ENCODE measurements at places on chromosomes 3 and 15.

DNA sequence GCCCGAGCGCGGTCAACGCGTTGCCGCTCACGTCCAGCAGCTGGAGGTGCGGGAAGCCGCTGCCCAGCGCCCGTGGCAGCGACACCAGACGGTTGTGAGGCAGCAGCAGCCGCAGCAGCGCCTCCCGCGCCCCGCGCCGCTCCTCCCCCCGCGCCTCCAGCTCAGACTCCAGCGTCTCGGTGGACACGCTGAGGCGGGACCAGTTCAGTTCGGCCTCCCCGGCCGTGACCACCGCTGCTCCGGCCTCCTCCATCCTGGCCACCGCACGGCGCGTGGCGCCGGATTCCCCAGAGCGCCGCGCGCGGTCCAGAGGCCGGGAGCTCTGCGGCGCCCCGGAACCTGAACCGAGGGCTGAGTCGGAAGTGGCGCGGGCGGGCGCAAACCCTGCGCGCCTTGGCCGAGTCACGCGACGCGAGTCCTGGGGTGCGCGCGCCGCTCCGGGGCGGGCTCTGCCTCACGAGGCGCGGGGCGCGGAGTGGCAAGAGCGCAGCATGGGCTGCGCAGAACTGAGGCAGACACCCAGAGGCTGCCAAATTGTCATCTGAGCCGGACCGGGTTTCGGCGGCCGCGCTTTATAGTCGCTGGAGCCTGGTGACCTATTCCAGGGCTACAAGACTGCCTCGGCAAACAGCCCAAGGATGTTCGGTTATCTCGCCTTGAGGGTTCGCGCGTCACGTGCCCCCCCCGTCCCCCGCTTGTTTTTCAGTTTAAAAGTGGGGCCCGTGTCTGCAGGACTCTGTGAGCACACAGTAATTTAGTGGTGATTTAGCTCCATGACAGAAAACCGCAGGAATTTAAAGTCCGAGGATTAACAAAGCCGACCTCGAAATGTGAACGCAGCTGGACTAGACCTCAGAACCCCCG, at the start of gene LRRC58:
Gene LRRC58 (minus strand): TSS at position 364 of the 864 bp plus-strand sequence. CDS start 111 bp downstream, at position 253.
- peak; percentile 88 for DNase-seq

DNA sequence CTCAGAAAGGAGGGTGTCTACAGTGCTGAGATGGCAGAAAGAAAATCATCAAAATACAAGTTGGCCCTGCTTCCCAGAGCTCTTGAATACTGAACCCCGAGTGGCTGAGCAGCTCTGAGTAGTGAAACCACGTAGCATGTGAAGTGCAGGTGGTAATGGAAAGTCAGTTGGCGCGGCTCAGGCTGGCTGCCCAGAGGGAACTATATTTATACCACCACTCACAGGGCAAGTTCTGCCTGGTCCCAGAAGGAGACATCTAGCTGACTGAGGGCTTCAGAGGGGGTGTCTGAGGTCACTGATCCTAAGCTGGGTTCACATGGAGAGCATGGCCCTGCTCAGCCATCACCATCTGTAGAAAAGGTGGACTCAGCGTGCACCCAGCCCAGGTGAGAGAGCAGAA, 129.6 kb upstream of the AGBL1 start:
- no peak for DNase-seq

DNA sequence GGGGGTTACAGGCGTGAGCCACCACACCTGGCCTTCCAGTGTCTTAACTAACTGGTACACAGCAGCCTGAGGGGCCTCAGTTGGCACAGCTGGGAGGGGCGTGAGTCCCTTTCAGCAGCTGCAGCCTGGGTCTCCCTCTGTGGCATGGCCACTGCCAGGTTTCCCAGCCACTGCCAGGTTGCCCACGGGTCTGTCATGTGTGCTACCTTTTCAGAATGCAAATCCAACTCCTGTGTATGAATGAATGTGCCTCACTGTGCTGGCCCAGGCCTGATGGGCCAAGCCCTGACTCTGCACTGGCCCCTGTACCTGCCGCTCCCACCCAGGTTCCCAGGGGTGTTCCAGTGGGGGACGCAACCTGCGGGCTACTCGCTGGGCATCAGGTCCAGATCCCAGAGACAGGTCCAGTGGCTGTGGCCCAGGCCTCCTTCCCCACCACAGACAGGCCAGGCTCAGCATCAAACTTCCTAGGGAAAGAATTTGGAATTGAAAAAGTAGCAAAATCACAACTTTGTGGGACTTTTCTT, 26.0 kb downstream of the WHAMM start:
- no peak for DNase-seq

- no peak for DNase-seq
Observed at GRCh38 chr3:146817704-146818103, 212.6 kb upstream of the PLSCR5 start.

DNA sequence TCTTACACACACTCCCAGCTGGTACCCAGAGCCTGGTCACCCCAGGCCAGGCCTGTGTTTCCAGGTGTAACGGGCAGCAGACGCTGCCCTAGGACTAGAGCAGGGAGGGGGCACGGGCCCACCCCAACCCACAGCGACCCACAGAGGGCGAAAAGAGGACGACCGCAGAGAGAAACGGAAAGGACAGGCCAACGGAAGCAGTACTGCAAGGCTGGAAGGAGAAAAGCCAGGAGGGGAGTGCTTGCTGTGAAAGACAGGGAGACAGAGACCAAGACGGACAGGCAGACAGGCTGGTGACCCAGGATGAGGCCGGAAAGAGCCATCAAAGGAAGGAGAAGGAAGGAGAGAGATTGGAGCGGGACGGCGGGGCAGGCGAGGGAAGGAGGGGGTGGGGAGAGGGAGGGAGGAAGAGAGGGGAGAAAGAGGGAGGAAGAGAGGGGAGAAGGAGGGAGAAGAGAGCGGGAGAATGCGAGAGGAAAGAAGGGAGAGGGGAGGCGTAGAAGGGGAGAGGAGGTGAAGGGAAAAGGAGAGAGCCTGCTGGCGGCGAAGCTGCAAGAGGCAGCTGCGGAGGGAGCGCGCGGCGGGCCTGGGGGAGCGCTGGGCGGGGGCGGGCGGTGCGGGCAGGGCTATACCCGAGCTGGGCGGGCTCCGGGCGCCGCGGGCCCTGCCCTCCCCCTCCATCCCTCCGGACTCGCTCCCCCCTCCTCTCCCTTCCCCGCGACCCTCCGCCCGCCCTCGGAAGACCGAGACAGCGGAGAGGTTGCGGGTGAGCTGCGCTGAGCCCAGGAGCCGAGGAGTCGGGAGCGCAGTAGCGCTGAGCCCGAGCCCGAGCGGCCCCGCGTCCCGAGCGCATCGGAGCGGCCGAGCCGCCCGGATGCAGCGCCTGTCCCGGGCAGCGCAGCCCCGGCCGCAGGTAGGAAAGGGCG, at the start of gene SLC6A1:
Gene SLC6A1 (plus strand): TSS at position 732 of the 926 bp plus-strand sequence. CDS start 24,464 bp downstream, outside the sequence.
- no peak for DNase-seq

Data from activated CD4-positive, alpha-beta T cell treated with anti-CD3 and anti-CD28 coated beads, Interleukin-2, Interleukin-4, amounts not matched to agents 100 ng/mL and 50 ng/mL, durations not matched to agents 16 hours and 8 hours (primary cell).